Activated naive CD4-positive, alpha-beta T cell treated with anti-CD3 and anti-CD28 coated beads, Interleukin-2, amount 50 U/mL, for 16 hours (primary cell): ENCODE measurements at places on chromosomes 3 and 15.

DNA sequence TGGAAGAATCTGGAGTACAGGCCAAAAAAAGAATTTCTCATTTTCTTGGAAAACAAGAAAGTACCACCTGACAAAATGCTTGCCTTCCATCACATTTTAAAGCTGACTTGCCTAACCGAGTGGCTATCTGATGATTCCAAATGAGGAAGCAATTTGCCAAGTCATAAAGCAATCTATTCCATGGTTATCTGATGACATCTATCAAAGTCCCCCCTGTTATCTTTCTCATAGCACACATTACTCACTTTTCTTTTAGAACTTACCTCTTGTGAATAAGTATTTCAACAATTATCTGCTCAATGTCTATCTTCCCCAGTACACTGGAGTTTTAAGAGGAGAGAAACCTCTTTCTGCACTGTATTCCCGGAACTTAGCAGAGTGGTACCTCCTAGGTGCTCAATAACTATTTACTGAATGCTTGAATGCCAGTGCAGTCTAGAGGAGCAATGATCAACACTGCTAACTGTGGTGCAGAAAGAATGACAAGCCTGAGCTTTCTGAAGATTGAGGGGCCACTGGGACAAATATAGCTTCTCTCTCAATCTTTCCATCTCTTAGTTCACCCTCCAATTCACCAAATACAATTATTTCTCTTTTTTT lies 186.3 kb upstream of the ATP11B start:
- DNase-seq: no peak

- no peak for DNase-seq
These were observed 96.2 kb downstream of the ADAMTS9 start for GRCh38 chr3:64591615-64592014.

GRCh38 chr3:149701977-149702350 lies 44.1 kb upstream of the WWTR1 start:
- no peak for DNase-seq

- no peak for DNase-seq
These were observed 822 bp upstream of the FBN1 start for GRCh38 chr15:48646331-48646730.

GRCh38 chr3:104805508-104805907 lies 561.2 kb upstream of the ALCAM start:
- DNase-seq: no peak

DNA sequence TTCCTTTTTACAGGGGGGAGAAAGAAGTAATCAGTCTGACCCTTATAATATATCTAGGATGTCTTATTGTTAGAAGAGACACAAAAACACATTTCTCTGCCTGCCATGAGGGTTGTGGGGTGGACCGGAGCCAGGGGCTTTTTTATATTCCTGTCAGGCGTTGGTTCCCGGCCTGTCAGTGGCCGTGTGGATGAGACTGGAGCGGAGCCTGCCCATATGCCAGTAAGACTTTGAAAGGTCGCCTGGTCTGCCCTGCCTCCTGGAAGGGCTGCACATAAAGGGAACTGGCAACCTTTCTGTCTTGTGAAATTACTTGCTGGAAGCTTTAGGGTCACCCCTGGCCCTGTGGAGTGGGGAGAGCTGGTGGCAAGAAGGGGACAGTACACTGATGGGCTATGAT lies 34.7 kb downstream of the MAP3K13 start:
- DNase-seq: no peak

DNA sequence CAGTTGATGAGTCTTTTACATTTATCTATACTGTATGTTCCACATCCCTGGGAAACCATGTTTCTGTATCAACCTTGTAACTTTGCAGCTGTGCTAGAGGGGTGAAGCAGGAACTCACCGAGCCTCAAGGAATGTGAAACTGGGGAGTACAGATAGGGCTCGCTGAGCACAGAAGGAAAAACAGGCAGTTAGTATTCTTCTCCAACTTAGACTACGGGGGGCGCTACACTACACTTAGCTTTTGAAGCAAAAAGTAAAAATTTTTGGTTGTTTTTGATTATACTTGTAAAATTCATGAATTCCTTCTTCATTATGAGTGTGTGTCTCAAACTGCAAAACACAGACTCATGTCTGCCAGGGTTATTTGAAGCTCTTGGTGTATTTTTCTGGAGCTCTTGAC lies 132.7 kb upstream of the RGMA start:
- DNase-seq: no peak

- DNase-seq: no peak
These were observed 82.8 kb downstream of the SMAD3 start for GRCh38 chr15:67148196-67148701.

- peak; percentile 60 for DNase-seq
These were observed 1.1 kb upstream of the EIF2B5 start for GRCh38 chr3:184133840-184134745.

DNA sequence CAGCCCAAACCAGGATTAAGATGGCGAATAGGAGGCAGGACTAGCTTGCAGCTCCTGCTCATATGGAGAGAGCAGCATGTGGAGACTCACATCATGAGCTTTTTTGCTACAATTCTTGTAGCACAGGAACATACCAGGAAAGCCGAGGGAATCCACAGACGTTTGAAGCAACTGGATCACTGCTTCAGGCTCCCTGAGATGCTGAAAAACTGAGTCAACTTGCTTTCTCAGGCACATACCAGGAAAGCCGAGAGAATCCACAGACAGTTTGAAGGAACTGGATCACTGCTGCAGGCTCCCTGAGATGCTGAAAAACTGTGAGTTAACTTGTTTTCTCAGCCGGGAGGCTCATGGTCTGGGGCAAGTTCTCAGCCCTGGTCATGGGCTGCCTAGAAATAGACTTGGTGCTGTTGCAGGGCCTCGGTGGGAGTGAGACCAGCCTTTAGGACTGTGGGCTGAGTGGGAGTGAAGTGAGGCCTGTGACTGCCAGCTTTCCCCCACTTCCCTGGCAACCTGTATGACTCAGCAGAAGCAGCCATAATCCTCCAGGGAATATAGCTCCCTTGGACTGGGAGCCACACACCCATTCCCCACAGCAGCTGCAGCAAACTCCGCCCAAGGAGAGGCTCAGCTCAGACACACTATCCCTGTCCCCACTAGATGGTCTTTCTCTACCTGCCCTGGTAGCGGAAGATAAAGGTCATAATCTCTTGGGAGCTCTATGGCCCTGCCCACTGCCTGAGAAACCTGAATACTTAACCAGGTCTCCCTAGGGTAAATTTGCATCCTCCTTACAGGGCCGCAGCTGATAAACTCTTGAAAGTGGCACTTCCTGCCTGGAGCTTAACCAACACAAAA lies 51.9 kb upstream of the PFN2 start:
- DNase-seq: no peak

- DNase-seq: peak; percentile 72
These were observed 1.2 kb downstream of the B2M start for GRCh38 chr15:44712346-44713005.

DNA sequence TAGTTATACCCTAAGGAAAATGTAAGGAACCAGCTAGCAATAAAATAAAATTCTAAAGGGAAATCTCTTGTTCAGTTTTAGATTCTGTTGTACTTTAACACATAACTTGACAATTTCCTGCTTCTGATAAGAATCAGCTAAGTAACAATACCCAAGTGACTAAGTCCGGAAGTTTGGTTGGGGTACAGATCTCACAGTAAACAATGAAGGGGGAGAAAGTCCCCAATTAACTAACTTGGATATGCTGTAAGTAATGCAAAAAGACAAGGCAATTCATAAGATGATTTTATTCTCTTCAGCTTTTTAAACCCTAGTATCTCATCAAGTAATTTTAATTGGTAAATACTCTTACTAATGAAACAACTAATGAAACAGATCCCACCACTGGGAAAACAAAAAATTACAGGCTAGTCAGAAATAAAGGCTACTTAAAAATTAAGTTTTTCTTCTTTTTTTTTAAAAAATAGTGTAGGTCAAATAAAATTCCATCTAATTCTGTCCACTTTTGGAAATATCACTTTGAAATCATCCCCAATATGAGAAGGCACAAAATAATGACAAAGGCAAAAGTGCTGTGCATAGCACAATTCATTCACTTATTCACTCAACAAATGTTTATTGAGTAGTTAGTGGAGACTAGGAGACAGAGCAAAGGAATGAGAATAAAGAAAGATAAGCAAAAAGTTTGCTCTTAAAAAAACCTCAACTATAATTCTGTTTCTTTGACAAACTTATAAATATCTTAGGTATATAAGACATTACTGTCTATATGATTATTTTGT lies 37.8 kb upstream of the IL20RB start:
- DNase-seq: no peak

- DNase-seq: no peak
These were observed 28.3 kb downstream of the SPESP1 start for GRCh38 chr15:68958597-68958996.

- DNase-seq: no peak
These were observed 795 bp upstream of the MYNN start for GRCh38 chr3:169772305-169772896.

- no peak for DNase-seq
These were observed 403.6 kb upstream of the CDIN1 start for GRCh38 chr15:36175741-36176291.

DNA sequence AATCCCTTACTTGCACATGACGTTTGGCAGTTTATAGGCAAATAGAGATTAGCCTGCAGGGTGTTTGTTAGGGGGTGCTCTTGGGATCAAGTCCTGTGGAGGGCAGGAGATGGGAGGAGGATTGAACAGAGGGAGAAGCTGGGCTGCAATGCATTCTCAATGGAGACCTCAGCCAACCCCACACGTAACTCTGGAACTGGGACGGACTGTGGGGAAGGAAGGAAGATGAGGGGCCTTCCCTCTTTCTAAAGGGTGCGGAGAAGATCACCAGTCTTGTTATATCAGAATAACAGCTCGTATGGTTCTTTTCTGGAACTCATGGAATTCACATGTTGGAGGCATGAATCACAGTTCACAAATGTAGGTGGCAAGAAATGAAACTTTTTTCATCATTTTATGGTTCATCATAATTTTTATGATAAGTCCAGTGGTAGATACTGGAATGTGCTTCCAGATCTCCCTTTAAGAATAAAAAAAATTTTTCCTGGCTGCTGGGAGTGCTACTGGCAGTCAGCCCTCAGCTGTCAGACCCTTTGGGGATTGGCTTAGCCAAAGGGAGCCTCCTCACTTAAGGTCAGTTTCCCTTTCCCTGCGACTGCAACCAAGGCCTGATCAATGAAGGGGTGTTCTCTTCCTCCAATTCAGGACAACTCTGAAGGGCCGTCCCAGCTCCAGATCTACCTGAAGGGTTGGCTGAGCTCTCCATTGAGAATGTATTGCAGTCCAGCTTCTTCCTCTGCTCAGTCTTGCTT lies 20.5 kb upstream of the LYZL4 start:
- no peak for DNase-seq

GRCh38 chr3:131537531-131537930 lies 34.8 kb upstream of the MRPL3 start:
- DNase-seq: no peak

DNA sequence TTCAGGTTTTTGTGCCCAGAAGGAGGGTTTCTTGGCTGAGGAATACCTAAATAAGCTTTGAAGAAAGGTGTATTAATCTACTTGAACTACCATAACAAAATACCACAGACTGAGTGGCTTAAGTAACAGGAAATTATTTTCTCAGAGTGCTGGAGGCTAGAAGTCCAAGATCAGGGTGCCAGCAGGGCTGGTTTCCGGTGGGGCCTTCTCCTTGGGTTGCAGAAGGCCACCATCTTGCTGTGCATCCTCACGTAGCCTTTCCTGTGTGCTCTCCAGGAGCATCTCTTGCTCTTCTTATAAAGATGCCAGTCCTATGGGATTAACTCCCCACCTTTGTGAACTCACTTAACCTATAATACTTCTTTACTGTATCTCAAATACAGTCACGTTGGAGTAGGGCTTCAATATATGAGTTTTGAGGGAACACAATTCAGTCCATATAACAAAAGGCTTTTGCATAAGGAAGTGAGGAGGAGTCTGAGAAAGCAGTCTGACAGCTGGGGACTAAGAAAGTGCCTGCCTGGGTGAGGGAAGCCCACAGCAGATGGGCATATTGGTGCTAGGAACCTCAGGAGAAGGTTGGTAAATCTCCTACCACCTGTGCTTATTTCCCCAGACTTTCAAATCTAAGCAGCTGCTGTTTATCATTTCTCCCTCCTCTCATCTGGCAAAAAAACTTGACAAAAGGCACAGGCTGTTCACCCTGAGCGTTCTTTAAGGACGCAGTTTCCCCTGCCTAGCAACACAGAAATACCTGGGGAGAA lies 89.6 kb upstream of the CBLB start:
- no peak for DNase-seq

- no peak for DNase-seq
These were observed 68.5 kb downstream of the WWTR1 start for GRCh38 chr3:149589332-149589731.

- DNase-seq: no peak
These were observed 102.4 kb upstream of the HACD2 start for GRCh38 chr3:123687286-123687685.

DNA sequence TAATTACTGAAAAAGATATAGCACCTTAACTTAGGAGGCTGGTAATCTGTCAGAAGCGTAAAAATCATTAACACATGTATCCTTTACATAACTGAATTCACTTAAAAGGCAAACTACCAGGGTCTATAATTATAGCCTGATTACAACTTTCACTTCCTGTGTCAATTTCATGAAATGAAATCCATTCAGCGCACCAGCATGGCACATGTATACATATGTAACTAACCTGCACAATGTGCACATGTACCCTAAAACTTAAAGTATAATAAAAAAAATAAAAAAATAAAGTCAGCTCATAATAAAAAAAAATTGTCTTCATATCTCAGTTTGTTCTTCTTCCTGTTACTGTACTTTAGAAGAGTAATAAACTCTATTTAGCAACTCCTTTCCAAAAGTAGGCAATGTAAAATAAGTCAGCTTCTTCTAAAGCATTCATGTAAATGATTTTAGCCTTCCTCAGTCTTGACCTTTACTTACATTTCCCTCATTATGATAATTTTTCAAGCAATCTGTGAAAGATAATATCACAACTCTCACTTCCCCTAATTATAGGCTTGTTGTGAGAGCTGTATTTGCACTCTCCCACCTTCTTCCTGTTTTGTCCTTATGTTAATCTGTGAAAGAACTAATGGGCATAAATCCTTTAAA lies 50.1 kb downstream of the KBTBD8 start:
- no peak for DNase-seq

DNA sequence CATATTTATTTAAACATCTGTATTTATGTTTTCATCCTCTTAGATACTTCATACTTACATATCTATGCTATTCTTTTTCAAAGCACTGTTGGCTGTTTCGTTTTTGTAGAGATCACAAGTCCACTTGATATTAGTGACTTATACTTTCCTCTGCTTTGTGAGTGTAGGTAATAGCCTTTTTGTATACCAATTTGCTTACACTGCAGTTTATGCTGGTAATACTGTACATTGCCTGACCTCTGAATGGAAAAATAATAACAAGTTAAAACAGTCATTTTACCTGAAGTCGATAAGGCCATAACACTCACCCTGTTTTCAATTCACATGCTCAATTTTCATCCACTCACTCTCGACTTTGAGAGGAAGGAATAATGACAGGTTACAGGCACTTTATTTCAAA lies 89.9 kb upstream of the NANOGP8 start:
- DNase-seq: no peak

- no peak for DNase-seq
These were observed 48.7 kb downstream of the ZPLD1 start for GRCh38 chr3:102483556-102483955.

- no peak for DNase-seq
These were observed 492.8 kb upstream of the MDFIC2 start for GRCh38 chr3:70805061-70805889.
